ENCODE measurements at places on chromosomes 1 and 21. TPM values are rescaled to one million over a fixed set of nuclear protein-coding genes. Genes with fewer than 3 reads are reported as not detected.

LYPD8 gene
- not detected for total RNA-seq

COL11A1 gene
- total RNA-seq: not detected

GSTM5 gene
- not detected for total RNA-seq

CLDN17 gene
- not detected for total RNA-seq

VAV3 gene
- total RNA-seq: 2.7 TPM

CA14 gene
- not detected for total RNA-seq

Measured in activated naive CD4-positive, alpha-beta T cell treated with anti-CD3 and anti-CD28 coated beads, Interleukin-2, amount 10 ng/mL, durations not matched to agents 5 hours and 36 hours (primary cell).